Stimulated activated CD8-positive, alpha-beta memory T cell treated with anti-CD3 and anti-CD28 coated beads, Interleukin-15, amount 100 ng/mL, for 1 hour (primary cell): ENCODE measurements at places on chromosomes 16 and 17.

DNA sequence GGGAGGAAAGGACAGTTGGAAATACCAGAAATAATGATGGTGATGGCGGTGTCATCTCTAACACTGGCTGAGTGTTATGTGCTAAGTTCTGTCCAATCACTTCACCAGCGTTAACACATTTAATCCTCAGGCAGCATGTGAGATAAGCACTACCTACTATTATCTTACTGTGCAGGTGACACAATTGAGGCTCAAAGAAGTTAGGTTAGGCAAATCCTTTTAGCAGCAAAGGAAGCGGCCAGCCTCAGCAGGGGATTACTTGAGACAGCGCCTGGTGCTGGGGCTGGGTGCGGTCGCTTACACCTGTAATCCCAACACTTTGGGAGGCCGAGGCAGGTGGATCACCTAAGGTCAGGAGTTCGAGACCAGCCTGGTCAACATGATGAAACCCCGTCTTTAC is 18.7 kb upstream of the DHX8 start:
- DNase-seq: no peak

DNA sequence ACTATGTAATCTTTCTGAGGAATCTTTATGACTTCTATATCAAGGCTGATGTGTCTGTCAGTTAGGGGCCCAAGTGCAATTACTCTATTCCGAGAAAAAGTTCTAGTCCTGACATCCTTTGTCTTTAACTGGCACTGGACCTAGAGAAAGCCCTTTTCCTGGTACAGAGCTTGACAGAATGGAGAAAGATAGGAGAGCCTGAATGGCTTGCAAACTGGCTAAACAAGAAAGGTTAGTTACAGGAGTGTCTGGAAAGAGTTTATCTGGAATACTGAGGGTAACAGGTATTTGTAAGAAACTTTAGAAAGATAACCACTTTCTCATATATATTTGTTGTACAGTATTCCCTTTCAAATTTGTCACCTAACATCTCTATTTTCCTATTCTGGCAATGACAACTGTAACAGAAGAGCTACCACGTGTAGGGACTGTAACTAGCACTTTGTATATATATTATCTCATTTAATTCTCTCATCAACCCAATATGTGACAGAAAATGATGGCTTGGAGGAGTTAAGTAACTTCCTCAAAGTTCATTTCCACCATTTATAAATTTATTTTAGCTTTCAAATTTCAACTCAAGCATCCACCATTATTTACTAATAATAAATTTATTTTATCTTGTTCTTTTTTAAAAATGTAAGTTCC is 97.4 kb upstream of the C17orf78 start:
- no peak for DNase-seq

- no peak for DNase-seq
Observed at GRCh38 chr17:17808706-17809432, 27.9 kb downstream of the SREBF1 start.

- no peak for DNase-seq
Observed at GRCh38 chr17:31414550-31414918, 23.1 kb downstream of the RAB11FIP4 start.

DNA sequence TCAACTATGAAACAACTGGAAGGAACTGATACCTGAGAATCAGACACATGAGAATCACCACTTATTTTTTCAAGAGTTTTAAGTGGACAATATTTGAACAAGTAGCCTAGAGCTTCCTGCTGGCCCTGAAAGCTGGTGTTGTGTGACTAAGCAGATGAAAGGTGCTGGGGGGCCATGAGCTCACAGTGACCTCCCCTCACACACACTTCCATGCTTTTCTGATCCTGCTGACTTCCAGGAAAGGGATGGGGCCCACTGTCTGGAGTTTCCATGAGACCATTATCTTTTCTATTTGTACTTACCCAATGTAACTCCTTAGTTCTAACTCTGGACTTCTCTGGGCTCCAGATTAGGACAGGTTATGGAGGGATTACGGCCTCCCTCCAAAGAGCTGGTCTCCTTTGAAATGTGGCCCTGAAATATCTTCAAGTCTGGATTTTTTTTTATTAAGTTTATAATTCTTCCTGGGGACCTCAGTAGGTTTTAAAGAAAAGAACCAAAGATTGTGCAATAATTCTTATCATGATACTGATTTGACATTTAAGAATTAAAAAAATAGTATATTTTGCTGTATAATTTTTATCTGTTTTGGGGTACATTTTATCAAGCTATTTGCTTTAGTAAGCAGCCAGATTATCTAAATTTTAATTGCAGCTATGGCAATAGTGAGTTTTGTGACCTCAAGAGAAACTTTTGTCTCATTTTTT is 4.9 kb downstream of the CAPNS2 start:
- DNase-seq: no peak

GRCh38 chr16:47927330-47927729 is 228.5 kb downstream of the ABCC12 start:
- DNase-seq: no peak

- DNase-seq: no peak
Observed at GRCh38 chr17:49946208-49946607, 22.8 kb upstream of the DLX4 start.

GRCh38 chr17:75518201-75518600 is 1.9 kb downstream of the TSEN54 start:
- no peak for DNase-seq

- DNase-seq: no peak
Observed at GRCh38 chr16:29007730-29008593, 23.1 kb downstream of the LAT start.

DNA sequence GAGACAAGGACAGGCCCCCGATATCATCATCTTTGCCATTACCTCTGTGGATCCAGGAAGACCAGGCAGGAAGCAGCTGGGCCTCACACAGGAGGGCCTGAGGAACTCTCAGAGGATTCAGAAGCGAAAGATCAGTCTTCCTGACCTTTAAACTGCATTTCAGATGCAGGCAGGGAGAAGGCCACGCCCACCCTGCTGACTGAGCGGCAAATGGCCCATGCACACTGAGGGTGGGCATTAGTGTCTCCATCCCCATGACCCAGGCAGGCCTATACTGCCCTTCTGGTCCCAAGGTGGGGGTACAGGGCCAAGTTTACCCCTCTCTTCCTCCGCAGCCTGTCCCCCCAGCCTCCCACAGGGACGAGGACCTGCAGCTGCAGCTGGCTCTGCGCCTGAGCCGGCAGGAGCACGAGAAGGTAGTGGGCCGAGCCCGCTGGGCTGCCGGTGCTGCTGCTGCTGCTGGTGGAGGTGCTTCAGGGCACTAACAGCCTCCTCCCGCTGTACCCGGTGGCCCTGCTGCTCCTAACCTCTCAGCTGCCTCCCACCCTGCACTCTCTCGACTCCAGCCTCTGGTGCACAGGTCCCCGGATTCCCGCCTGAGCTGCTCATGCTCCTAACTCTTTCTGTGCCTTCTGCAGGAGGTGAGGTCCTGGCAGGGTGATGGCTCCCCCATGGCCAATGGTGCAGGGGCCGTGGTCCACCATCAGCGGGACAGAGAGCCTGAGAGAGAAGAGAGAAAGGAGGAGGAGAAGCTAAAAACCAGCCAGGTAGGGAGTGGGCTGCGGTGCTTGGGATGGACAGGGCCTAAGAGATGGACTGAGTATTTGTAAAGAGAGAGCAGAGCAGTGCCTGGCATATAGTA is 6.2 kb downstream of the EPN3 start:
- DNase-seq: no peak

DNA sequence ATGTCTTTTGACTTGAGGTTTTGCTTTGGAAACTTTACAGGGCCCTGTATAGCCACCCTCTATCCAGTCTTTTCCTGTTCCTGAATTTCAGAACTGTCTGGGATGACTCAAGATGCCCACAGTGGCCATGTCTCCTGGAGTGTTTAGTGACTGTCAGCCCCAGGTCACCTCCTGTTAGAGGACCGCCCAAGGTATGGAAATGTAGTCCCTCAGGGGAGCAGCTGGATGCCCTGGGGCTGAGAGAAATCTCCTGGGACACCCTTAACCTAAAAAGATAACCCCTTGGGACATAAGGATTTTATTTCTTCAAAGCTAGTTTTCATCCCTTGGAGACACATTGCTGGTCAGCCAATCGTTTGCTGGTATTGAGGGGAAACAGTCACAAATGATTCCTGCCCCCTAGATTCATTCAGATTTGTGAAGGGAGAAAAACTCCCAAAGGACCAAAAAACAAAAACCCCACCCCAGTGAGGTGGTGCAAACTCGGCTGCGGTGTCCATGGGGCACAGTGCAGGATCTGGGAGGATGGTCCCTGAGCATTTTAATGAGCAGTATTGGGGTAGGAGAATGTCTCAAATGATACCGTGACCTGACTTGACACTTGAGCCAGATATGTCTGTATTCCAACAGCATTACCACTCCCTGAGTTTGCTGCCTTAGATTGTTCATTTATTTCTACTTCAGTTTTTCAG is 1.7 kb downstream of the ZNF267 start:
- DNase-seq: no peak

GRCh38 chr17:57999496-58000017 is 7.5 kb downstream of the SRSF1 start:
- DNase-seq: no peak

GRCh38 chr17:17384961-17385360 is 81.8 kb downstream of the NT5M start:
- no peak for DNase-seq

DNA sequence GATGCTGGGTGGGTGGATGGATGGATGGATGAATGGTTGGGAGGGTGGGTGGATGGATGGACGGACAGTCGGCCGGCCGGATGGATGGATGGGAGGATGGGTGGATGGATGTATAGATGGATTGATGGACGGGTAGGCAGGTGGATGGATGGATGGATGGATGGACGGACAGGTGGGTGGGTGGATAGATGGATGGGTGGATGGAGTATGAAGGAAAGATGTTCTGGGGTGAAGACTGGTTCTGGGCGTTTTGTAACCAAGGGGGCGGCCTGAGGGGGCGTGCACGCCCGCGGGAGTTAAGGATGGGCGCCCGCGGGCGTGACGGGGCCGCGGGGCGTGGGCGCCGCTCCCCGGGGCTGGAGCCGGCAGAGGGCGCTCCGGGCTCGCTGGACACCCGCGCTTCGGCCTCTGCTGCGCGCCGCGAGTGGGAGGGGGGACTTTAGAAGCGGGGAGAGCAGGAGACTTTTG is at the start of gene NECAB2:
NECAB2 (plus strand) TSS at position 407 of the 468 bp plus-strand sequence. CDS start 405 bp downstream, outside the sequence.
- DNase-seq: no peak

- no peak for DNase-seq
Observed at GRCh38 chr17:82911822-82912221, 72.0 kb upstream of the ZNF750 start.

GRCh38 chr17:17921192-17922069 is 50.8 kb downstream of the TOM1L2 start:
- no peak for DNase-seq

DNA sequence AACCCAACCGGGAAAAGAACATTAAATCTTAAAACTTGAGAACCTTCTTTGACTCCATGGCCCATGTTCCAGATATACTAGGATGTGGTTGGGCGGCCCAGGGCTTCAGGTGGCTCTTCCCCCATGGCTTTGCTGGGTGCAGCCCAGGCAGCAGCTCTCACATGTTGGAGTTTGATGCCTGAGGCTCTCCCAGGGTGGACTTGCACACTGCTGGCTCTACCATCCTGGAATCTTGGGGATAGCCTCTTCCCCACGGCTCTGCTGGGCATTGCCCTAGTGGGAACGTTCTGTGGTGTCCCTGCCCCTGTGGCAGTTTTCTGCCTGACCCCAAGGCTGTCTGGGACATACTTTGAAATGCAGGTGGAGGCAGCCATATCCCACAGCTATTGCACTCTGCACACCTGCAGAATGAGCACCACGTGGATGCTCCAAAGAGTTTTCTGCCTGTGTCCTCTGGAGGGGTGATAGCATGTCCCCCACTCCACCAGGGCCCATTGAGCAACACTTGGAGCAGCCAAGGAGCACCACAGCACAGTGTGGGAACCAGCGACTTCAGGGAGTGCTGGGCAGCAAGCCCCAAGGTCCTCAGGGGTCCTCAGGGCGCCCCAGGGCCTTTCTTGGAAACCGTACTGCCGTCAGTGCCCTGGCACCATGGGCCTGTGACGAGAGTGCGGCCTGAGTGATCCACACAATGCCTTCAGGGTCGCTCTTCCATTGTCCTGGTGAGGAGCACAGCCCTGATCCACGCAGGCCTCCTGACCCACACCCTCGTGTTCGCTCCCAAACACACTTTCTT is 70.8 kb downstream of the GOSR1 start:
- no peak for DNase-seq

GRCh38 chr16:25035494-25036405 is 20.6 kb upstream of the ARHGAP17 start:
- no peak for DNase-seq

GRCh38 chr16:71338632-71339031 is 19.9 kb upstream of the CALB2 start:
- DNase-seq: no peak

DNA sequence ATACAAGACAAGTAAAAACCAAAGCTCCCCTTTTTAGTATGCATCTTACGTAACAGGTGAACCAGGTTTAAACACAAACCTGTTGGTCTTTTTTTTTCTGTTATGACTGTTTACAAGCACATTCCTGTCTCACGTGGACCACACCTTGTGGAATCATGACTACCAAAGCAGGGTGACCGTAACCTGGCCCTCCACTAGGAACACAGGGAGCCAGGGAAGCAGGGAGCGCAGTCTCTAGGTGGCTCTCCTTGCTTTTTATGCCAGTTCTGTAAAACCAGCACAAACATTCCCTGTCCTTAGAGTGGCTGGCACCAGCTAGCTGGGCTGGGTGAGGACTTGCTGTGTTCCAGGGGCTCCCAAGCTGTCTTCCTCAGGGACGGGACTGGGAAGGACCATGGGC is 44.1 kb downstream of the DDX19A start:
- DNase-seq: no peak

GRCh38 chr17:5877948-5878347 is 192.2 kb upstream of the WSCD1 start:
- no peak for DNase-seq

DNA sequence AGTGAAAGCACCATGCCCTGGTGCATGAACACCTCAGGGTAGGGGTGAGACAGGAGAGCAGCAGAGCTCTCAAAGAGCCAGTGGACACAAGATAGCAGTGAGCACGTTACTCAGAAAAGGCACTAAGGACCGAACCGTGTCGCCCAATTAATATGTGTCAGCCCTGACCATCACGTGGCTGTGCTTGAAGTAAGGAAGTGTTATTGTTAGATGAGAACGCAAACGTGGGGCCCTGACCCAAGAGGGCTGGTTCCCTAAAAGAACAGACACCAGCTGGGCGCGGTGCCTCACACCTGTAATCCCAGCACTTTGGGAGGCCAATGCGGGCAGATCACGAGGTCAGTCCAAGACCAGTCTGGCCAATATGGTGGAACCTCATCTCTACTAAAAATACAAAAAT is 16.3 kb downstream of the AXIN1 start:
- no peak for DNase-seq

GRCh38 chr17:70336411-70336810 is 167.1 kb downstream of the KCNJ2 start:
- DNase-seq: no peak

DNA sequence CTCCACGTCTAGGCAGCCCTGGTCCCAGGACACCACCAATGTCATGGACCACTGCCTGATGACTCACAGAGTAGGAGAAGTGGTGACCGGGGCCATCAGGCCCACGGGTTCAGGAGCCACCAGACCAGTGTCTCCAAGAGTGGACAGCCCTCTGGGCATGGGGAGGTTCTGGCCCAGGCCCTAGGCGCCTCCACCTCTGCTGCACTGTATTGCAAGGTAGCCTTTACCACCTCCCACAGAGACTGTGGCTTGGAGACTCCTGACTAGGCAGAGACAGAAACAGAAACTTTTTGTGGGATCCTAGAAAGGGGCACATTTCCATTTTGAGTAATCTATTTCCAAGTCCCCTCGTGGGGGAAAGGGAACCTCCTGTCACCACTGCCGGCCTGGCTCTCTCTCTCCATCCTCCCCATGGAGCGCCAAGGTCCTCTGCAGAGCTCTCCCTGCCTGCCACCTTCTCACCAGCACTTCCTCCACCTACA is 2.9 kb downstream of the CDIP1 start:
- DNase-seq: no peak

GRCh38 chr16:67790071-67790470 is 16.3 kb downstream of the RANBP10 start:
- DNase-seq: no peak
